ENCODE measurements at places on chromosomes 6 and 20.

DNA sequence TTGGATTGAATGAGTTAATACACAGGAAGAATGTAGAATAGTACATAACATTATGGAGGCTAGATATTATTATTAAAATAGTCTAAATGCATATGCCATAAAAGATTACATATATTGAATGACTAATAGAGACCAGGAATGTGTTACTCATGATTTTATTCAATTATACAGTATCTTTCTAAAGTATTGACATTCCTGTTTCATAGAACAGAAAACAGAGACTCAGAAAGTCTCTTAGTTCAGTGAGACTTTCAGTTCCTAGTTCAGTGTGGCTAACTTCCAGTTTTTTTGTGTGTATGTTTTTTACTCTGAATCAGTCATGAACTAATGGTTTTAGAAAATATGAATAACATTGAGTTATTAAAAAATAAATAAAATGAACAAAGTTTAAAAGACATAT is 34.6 kb upstream of the TMEM244 start:
- DNase-seq: no peak

GRCh38 chr20:15759594-15759993 is 813.7 kb downstream of the KIF16B start:
- peak; percentile 5 for DNase-seq

GRCh38 chr6:132143258-132143657 is 192.1 kb upstream of the CCN2 start:
- no peak for DNase-seq

- peak; percentile 34 for DNase-seq
These were observed 8.8 kb upstream of the PERP start for GRCh38 chr6:138115877-138116660.

DNA sequence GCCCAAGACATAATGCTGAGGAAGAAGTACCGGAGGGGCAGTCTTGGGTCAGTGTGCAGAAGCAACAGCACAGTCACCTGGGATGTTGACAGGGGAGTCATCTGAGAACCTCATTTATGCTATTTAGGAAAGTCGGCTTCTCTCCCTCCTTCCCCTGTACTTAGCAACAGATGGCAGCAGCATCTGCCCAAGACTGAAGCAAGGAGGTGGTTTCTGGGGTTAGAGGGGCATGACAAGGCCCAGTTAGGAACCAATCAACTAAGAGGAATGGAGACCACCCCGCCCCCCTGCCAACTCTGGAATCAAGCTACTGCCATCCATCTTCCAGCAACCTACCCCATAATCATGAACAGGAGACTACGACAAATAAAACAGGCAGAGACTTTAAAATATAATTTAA is 21.7 kb downstream of the RIPK1 start:
- no peak for DNase-seq
